ENCODE measurements at places on chromosomes 3 and 15. TPM values are rescaled to one million over a fixed set of nuclear protein-coding genes. Genes with fewer than 3 reads are reported as not detected.
A peak's percentile ranks its signal among the peaks of the same experiment; 100 is the strongest.

DNA sequence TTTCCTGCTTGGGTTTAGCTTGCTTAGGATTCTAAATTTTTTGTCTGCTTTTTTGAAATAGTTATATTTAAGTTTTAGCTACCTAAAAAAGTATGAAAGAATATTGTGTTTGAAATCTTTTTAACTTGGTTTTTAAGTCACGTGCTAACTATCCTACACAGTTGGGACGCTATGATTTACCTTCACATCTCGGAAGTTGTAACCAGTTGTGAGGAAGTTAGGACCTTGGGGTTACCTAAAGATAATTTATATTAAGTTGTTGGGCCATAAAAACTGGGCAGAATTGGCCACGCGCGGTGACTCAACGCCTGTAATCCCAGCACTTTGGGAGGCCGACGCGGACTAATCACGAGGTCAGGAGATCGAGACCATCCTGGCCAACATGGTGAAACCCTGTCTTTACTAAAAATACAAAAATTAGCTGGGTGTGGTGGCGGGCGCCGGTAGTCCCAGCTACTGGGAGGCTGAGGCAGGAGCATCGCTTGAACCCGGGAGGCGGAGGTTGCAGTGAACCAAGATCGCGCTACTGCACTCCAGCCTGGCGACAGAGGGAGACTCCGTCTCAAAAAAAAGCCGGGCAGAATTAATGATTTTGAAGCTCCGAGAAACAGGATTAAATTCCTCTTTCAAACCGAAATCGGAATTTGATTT, 1.0 kb downstream of the ZFAND6 start:
- DNase-seq: peak; percentile 28

DNA sequence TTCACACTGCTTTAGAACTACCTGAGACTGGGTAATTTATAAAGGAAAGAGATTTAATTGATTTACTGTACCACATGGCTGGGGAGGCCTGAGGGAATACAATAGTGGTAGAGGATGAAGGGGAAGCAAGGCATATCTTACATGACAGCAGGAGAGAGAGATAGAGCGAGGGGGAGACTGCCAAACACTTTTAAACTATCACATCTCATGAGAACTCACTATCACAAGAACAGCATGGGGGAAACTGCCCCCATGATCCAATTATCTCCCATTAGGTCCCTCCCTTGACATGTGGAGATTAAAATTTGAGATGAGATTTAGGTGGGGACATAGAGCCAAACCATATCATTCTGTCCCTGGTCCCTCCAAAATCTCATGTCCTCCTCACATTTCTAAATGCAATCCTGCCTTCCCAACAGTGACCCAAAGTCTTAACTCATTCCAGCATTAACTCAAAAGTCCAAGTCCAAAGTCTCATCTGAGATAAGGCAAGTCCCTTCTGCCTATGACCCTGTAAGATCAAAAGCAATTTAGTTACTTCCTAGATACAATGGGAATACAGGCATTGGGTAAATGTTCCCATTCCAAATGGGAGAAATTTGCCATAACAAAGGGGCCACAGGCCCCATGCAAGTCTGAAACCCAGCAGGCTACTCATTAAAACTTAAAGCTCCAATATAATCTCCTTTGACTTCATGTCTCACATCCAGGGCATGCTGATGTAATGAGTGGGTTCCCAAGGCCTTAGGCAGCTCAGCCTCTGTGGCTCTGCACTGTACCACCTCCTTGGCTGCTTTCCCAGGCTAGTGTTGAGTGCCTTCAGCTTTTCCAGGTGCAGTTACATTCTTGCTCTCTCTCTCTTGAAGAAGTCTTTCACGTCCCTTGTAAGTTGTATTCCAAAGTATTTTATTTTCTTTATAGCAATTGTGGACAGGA, 481.7 kb upstream of the TGFBR2 start:
- no peak for DNase-seq

DNA sequence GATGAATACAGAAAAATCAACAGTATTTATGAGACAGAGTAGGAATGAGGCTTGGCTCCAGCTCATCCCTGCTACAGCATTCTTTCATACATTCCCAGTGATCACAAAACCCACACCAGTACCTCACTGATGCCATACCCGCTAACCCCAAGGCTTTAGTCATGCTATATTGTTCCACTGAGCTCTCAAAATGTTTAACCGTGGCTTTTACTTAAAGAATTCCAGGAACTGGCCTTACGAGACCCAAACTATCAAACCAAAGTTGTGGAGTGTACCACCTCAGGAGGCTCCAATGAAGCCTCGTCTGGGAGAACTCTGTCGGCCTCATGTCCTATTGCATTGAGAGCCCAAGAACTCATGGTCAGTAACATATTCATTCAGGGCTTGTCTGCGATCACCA, 278.9 kb downstream of the ULK4 start:
- DNase-seq: no peak

DNA sequence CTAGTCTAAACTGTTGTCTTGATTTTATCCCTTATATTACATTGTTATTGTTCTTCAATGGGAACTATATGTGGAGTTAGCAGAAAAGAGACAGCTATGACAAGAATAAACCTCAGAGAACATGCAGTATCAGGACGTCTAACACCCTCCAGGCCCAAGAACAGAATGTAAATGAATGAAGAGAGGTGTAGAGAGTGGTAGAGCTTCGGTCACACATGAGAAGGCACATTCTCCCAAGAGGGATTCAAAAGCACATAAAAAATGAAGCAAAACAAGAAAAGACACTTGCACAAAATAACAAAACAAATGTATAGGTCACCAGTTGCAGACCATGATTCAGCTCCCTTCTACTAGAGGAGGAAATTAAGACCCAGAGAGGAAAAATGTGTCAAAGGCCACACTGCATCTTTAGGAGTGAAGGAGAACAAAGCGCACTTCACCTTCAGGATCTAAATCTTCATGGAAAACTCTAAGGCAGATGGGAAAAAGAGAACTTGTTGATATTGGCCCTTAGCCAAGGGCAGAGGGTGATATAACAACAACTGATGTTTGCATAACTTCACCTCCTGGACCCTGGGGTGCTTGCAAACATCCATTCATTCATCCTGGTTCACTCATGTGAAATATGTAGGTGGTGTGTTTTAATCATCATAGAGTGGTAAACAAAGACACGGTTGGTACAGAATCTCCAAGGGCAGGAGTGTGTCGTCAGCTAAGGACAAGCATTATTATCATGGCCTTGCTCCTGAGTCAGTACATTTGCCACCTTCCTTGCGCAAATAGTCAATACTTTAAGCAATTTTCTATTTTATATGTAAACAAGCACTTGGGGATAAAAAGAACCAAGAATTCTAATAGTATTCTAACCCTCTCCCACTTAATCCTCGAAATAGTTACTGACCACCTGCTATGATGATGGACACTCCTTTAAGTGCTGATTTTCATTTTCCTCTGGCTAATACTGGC, 8.8 kb downstream of the NEK10 start:
- peak; percentile 45 for DNase-seq

- no peak for DNase-seq
Measured at GRCh38 chr3:149579161-149579560, 78.7 kb downstream of the WWTR1 start.

GRCh38 chr15:63384906-63385305, 3.3 kb upstream of the CA12 start:
- no peak for DNase-seq

- DNase-seq: no peak
Measured at GRCh38 chr3:74303711-74304110, 310.7 kb downstream of the CNTN3 start.

GRCh38 chr15:86773736-86774135, 694.1 kb downstream of the AGBL1 start:
- no peak for DNase-seq

DNA sequence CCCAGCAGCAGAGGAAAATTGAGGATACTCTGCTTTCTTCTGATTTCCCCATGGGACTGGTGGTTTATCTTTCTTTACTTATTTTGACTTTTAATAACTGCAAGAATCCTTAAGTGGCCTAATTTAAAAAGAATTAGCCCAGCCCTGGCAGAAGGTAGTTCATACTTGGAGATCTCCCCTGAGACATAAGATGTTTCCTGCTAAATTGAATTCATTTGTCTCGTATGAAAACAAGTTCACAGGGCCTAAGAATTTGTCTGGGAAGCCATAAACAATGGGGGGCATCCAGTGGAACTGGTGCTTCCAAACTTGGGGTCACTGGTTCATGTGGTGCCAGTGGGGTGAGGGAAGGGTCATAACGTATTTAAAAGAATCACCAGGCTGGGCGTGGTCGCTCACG, 283.1 kb upstream of the RASGRP1 start:
- no peak for DNase-seq

DNA sequence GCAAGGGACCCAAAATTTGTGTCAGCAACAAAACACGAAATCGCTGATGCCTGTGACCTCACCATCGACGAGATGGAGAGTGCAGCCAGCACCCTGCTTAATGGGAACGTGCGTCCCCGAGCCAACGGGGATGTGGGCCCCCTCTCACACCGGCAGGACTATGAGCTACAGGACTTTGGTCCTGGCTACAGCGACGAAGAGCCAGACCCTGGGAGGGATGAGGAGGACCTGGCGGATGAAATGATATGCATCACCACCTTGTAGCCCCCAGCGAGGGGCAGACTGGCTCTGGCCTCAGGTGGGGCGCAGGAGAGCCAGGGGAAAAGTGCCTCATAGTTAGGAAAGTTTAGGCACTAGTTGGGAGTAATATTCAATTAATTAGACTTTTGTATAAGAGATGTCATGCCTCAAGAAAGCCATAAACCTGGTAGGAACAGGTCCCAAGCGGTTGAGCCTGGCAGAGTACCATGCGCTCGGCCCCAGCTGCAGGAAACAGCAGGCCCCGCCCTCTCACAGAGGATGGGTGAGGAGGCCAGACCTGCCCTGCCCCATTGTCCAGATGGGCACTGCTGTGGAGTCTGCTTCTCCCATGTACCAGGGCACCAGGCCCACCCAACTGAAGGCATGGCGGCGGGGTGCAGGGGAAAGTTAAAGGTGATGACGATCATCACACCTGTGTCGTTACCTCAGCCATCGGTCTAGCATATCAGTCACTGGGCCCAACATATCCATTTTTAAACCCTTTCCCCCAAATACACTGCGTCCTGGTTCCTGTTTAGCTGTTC, 34.9 kb downstream of the CHDH start:
- DNase-seq: peak; percentile 20

- no peak for DNase-seq
Measured at GRCh38 chr15:63950911-63951481, 95.3 kb downstream of the DAPK2 start.

DNA sequence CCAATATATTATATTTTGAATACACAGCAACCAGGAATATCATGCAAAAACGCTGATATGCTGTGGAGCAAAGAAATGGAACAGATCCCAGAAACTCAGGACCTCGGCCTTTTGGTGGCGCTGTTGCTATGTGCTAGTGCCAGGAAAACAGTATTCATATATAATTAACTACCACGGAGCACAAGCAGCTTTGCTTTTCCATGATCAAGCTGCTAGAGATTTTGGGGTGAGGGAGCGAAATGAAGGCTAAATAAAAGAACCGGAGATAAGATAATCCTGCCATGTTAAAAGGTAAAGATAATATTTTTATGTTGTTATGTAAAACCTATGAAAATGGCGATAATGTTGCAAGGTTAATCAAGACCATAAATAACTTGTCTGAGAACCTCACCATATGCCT, 157.7 kb upstream of the FAM3D start:
- DNase-seq: peak; percentile 48

DNA sequence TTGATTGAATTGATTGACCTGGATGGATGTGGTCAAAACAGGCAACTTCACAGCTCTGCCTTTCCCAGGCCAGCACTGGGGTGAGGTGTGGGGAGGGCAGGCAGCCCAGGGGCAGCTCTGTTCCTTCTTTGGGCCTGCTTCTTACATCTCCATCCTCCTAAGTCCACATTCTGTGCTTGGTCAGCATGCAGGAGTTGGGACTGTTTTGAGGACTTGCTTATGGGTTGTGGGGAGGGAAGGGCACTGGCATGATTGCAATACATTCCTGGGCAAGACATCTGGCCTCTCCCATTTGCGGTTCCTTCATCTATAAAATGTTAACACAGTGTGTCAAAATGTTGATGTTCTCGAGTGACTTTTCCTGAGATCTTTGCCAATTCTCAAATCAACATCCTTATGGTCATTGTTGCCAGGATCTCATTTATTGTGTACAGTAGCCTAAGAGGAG, 84.1 kb downstream of the ST6GAL1 start:
- no peak for DNase-seq

GRCh38 chr3:131797776-131798175, 237.0 kb downstream of the CPNE4 start:
- no peak for DNase-seq

- peak; percentile 68 for DNase-seq
Measured at GRCh38 chr3:154132777-154133375, 11.7 kb downstream of the ARHGEF26 start.

DNA sequence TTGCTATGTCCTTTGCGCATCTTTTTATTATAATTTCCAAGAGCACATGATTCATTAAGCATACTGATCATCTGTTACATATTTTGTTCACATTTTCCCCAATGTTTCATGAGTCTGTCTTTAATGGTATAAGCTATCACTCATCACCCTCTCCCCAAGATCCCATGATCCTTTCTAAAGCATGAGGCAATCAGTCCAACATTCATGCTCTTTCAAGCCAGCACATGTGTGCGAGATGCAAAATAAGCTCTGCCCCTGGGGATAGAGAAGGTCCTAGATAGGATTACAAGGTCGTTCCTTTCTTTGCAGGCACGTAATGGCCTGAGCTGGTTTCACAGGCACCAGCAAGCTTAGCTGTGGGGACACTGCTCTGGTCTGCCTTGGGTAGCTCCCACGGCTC, 32.2 kb upstream of the B3GNT5 start:
- no peak for DNase-seq

GRCh38 chr3:52339612-52340011, 23.5 kb downstream of the DNAH1 start:
- peak; percentile 74 for DNase-seq

DNA sequence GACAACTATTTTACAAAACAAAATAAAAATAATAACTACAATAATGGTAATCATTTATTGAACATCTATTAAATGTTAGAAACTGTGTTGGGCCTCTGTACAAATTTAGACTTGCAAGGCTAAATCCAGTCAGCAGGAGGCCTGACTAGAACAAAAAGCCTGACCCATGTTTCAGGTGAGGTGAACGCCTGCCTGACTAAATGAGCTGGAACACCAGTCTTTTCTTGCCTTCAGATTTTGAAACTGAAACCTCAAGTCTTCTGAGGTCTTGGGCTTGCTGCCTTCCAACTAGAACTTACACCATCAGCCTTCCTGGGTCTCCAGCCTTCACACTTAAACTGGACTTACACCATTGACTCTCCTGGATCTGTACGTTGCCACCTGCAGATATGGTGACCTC, 706.9 kb downstream of the TBL1XR1 start:
- no peak for DNase-seq

RPUSD3 gene
- 54.8 TPM for total RNA-seq

XCR1 gene
- total RNA-seq: not detected

REC114 gene
- not detected for total RNA-seq

TAGLN3 gene
- not detected for total RNA-seq

TLR9 gene
- total RNA-seq: not detected

CATSPER2 gene
- 1.4 TPM for total RNA-seq

CD80 gene
- total RNA-seq: not detected

GRM2 gene
- 0.14 TPM for total RNA-seq

MLF1 gene
- not detected for total RNA-seq

SCAANT1 gene
- not detected for total RNA-seq

ITIH1 gene
- total RNA-seq: not detected

DLL4 gene
- 3.4 TPM for total RNA-seq

SIDT1 gene
- total RNA-seq: 1.0 TPM

Measured in Caco-2 (cell line).